ENCODE measurements at places on chromosomes 5 and 9.

DNA sequence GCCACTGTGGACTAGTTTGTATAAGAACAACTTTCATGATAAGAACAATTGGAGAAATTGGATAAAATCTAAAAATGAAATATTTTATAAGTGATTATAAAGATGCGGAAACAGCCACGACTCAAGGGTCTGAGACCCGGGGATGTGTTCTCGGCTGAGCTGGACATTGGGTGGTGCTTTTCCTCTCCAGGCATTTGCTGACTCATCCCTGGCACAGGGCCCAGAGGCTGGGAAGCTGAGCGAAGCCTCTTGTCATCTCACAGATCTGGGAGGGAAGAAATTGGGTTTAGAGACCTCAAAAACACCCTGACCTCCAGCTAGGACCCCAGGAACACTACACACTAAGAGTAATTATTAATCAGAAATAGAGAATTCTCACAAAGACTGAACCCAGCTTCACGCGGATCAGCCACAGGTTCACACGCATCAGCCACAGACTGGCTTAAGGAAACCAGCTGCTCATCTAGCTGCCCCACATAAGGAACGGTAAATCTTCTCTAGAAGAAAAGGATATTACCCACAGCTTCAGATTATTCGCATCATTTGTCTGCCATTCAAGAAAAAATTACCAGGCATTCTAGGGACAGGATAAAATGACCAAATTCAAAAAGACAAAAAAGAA, 2.8 kb upstream of the OR2V1 start:
- ATAC-seq = 0 out of 3 replicates have a peak, but pooled peaks have one; percentile 31

- ATAC-seq = no peak
Observed at GRCh38 chr5:64947801-64948200, 179.1 kb downstream of the CWC27 start.

DNA sequence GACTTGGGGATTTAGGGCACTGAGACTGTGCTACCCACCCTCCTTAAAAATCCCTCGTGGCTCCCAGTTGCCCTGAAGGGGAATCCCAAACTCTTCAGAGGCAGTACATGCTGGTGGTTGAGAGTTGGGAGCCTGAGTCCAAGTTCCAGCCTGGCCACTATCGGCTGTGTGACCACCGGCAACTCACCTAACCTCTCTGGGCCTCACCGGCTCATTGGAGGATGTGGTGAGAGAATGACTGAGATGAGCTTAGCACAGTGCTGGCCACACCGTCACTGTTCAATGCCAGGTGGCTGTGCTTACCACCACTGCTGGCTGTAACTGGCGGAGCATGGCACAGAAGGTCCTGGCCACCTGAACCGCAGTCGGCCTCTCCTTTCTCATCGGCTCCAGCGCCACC, 200.2 kb downstream of the C9orf50 start:
- ATAC-seq = no peak

- peak; percentile 41 for ATAC-seq
Observed at GRCh38 chr9:121770415-121771273, 119.2 kb downstream of the DAB2IP start.

GRCh38 chr5:51383131-51384121, at the start of gene ISL1:
Gene ISL1, plus strand, starts transcription at chr5:51383448. Its CDS starts 224 bp downstream, at chr5:51383672.
- ATAC-seq = peak; percentile 81

DNA sequence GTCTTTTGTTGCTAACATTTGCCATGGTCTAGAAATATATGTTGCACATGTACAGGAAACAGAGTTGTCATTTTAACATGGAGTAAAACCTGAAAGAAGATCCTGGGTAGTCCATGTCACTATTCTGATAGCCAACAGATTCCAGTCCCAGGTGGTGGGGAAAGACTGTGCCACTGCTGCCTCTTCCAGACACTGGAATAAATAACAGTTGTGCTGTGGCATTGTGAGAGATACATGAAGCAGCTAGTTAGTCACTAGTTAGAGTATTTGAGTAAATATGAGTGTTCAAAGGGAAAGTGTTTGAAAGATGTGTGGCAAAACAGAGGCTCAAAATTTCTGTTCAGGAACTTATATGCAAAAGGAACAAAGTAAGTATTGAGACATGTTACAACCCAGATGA, 1408.3 kb downstream of the EFNA5 start:
- ATAC-seq = no peak

DNA sequence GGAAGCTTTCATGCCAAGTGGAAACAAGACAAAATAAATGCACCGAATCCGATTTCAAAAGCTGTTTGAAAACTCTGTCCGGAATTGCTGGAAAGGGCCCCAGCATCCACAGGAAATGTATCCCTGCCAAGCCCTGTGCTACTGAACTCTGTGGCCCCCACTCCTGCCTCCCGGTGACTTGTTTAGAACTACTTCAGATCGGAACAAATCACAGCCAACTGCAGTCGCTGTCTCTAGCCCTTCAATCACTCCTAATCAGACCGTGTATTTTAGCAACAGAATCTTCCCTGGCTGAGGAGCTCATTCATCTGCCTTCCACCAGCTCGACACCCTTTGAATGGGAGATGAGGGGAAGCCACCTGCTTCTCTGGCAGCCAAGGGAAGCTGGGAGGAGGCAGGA, 94.1 kb downstream of the KCNIP1 start:
- peak; percentile 47 for ATAC-seq

DNA sequence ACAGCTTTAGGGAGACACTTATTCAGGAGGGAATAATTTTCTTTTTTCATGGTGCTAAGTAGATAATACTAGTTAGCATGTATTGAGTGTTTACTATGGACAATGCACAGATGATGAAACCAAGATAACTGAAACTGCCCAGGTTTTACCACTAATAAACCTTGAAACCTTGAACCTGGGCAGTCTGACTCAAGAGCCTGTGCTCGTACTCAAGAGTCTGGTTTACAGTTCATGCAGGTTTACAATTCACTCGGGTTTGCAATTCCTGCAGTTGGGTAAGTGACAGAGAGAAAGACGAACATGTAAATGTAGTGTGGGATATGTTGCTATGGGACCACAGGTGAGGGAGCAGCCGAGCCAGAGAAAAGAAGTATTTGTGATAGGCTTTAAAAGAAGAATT, 28.2 kb downstream of the NUP214 start:
- ATAC-seq = no peak

- ATAC-seq = no peak
Observed at GRCh38 chr5:154039458-154039829, 677 bp downstream of the MFAP3 start.

GRCh38 chr5:76723906-76724305, 8.0 kb downstream of the F2R start:
- ATAC-seq = no peak

DNA sequence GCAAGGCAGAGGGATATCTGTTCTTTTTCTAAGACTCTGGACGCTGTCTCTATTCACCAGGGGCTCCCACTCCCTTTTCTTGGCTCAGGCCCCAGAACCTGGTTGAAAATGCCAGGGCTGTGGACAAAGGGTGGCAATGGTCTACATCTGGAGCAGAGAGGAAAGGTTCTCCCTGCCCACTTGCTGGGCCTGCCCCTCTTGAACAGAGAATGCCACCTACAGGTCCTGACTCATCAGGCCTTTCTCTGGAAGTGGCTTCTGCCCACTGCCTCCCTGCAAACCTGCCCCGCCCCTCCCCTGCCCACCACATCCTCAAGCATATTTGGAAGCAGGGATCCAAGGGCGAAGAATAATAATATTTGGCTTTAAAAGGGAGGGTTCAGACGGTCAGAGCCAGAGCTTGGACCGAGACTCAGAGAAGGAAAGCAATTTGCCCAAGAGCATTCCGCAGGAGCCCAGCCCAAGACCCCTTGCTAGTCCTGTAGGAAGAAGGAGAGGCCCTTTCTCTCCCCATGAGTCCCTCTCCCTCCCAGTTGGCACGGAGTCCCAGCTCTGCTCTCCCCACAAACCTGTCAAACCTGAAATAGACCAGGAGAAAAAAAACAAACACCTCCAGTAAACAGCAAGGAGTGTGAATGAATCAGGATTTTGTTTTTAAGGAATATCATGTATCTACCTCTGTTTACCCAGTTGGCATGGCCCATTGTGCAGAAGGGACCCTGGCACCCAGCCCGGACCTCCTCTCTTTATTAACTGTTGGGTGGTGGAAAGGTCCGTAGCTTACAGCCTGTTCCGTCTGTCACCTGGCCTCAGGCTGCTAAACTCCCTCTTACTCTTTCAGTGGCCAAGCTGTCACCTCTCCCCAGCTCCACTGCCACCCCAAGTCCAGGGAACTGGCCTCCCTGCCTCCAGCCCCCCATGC, 37.7 kb upstream of the STXBP1 start:
- ATAC-seq = peak; percentile 17

DNA sequence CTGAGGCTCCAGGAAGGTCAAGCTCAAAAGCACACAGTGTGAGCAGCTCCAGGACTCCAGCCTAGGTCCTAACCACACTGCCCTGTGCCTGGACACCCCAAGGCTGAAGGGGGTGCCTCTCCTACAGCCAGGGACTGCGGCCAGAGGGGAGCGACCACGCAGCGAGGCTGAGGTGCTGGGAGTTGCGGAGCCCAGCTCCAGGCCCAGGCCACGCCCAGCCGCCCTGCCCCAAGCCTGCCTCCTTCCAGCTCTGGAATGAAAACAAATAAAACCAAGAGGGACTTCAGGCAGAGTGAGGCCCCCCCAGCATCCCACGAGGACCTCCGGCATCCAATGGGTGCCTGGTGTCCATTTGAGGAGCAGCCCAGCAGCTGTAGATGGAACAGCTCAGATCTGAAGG, 15.2 kb downstream of the VAV2 start:
- ATAC-seq = no peak

Measured in SK-N-SH treated with all-trans-retinoic acid at 6 μM for 48 hours (cell line).